ENCODE measurements at places on chromosomes 1 and 21.

GRCh38 chr1:150568594-150568966 lies 10.8 kb downstream of the MCL1 start:
- no peak for DNase-seq

DNA sequence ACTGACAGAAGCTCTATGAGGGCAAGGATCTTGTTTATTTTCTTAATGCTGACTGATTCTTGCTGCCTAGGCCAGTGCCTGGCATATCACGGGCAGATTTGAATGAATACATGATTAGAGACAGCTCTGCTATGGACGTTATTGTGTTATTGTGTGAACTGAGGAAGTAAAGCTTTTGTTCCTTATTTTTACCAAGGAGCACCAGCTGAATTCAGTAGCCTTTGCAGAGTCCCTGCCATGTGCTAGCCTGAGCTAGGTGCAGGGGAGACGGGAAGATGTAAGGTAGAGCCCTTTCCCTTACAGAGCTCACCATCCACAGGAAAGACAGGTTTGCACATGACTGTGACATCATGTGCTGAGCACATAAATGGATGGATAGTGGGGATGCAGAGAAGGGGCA lies 36.0 kb upstream of the SCMH1 start:
- no peak for DNase-seq

DNA sequence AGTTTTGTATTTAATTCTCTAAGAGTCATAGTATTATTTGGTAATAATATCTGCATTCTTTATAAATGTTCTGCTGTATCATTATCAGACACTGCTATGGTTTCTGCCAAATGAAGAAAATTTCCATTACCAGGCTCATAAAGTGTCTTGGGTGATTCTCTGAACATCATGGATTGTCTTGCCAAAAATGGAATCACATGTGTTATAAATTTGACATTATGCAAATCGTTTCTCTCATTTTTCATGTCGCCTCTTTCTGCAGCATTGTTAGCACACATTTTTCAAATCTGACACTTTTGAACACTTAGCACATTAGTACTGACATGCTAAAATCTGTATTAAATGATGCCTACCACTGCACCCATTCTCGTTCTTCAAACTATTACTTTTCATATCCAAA lies 74.2 kb upstream of the NEK7 start:
- DNase-seq, result no peak

DNA sequence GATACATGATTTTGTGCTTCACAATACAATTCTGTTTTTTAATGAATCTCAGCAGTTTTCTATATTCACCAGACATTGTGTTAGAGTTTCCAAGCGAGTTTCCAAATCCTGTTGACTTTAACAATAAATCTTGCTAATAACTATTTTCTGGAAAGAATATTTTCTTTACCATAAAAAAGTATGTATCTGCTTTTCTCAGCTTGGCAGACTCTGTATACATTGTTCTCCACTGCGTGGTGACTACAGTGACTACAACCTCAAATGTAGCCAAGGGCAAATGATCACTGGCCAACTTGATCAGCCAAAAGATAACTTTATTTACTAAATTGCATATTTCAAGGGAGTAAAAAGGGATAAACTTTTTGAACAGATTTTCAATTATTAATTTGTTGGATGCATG lies 325.9 kb upstream of the ADAMTS5 start:
- no peak for DNase-seq

DNA sequence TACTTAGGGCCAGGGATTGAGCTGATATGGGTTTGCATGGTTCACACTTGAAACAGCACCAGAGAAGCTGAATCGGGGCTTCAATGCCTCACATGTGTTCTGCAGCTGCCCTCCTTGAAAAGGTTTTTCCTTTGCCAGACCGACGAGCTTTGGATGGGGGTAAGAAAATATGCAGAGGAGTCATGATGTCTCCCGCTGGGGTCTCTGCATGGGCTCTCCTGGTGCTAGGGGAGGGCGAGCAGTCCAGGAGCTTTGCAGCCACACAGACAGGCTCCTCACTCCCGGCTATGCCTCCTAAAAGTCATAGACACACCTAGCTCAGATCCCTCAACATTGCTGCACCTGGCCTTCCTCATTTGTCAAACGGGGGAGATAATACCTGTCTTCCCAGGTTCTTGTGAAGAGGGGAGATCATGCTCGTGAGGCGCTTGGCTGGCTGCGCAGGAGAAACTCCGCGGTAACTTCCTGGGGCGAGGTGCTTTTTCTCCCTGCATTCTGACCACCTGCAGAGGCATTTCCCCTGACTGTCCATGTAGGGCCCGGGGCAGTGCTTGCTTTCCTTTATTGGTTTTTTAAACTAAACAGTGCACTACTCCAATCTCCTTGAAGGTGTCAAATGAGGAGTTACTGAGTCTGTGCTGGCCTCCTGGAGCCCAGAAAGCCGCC lies 112.4 kb downstream of the PLXNA2 start:
- DNase-seq, result no peak

DNA sequence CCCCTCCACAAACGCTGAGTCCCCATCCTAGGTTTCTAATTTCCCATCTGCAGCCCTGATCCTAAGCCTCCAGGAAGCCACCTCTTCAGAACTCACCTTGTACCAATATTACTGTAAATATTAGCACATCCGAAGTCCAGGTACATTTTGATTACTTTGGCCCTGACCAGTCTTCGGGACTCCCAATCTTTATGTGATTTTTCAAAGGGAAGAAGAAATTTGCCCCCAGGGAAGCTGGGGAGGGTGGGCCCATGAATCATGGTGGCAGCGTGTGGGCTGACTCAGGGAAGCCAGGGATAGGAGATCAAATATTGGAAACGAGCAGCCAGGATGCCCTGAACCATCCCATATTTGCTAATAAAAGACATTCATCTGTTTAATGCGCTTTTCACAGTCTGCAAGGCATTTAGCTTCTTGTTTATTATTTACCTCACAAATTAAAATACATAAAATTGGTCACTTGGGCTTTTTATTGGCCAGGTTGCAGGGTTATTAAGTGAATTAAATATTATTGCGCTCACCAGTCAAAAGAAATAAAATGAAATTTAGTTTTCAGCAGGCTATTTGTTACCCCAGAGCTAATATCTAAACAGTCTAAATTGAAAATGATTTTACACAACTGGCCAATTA lies 46.6 kb downstream of the KIAA0040 start:
- DNase-seq, result no peak

DNA sequence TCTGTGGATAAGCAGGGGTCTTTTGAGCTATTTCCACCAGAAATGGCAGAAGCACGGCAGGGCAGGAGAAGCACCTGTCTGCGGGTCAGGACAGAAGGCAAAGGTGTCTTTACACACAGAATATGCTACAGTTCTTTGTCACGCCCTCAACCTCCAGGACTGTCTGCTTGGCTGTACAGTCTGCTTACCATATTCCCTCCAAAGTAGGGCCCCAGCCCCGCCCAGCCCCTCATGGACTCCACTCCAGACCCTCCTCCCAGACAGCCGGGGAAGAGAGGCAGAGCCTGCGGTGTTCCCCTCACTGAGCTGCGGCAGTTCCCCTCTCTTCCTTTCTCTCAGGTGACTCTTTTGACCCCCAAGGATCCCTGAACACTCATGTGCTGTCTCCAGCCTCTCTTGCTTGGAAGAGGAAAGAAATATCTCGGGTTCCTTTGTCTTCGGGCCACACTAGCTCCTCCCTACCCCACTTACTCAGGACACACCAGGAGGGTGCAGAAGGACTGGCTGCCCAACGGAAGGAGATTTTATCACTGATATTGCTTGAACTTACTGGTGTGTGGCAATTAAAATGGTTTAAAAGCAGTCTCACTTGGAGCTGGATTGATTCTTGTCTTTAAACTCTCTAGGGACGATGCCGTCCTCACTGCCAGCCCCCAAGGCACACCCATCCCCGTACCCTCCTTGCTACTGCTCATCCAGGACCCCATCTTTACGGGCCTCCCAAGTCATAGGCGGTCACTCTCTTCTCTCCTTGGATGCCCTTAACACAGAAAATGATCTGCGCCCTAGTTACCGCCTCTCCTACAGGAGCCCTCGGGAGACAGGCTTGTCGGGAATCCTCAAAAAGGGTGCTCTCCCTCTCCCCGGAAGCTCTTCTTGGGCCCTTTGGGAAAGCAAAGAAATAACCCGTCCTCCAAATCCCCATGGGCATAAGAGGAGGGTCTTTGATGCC lies 169.7 kb downstream of the TOMM20 start:
- DNase-seq, result no peak

- DNase-seq, result no peak
These were observed 11.6 kb downstream of the PDE9A start for GRCh38 chr21:42665026-42665425.

- no peak for DNase-seq
These were observed 21.9 kb upstream of the PADI6 start for GRCh38 chr1:17350083-17350482.

DNA sequence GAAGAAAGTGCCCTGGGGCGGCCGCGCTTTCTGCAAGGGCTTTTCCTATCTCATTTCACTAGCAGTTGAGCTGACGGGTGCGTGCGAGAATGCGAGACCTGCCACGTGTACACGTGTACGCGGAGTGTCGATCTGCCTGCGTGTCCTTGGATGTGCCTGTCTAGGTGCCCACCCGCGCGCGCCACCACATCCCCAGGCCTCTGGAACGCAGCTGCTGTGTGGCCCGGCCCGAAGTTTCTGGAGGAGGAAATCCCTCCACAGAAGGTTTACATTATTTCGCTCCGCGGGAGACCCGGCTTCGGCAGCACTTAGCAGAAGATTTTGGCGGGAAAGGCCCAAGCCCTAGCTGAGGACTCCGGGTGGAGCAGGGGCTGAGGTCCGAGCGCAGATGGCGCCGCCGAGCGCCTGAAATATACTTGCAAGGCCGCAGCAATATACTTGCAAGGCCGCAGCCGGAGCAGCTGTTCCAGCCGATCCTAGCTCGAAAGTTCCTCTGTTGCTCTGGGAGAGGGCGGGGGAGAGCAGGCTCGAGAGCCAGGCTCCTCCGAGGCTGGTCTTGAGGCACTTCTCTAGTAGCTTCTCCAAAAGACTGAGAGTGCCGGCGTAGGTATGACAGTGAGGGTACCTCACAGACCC lies 3.9 kb downstream of the TBX15 start:
- DNase-seq, result no peak

DNA sequence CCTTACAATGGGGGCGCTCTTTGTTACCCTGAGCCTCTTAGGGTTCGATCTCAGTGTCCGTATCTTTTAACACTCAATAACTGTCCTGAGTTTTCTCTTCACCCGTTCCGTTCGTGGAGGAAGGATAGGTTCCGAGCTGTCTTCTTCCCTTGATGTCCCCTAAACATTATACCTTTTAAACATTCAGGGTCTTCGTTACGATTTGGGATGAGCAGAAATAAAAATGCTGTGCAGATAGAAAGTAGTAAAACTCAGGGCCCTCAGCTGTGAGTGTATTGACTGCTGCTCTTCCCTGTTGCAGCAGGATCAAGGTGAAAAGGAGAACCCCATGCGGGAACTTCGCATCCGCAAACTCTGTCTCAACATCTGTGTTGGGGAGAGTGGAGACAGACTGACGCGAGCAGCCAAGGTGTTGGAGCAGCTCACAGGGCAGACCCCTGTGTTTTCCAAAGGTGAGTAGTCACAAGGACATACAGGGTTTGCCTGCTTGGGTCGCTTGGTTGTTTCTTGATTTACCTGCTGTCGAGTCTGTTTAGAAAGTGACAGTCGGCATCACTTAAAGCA lies 784 bp downstream of the RPL11 start:
- DNase-seq, result no peak

DNA sequence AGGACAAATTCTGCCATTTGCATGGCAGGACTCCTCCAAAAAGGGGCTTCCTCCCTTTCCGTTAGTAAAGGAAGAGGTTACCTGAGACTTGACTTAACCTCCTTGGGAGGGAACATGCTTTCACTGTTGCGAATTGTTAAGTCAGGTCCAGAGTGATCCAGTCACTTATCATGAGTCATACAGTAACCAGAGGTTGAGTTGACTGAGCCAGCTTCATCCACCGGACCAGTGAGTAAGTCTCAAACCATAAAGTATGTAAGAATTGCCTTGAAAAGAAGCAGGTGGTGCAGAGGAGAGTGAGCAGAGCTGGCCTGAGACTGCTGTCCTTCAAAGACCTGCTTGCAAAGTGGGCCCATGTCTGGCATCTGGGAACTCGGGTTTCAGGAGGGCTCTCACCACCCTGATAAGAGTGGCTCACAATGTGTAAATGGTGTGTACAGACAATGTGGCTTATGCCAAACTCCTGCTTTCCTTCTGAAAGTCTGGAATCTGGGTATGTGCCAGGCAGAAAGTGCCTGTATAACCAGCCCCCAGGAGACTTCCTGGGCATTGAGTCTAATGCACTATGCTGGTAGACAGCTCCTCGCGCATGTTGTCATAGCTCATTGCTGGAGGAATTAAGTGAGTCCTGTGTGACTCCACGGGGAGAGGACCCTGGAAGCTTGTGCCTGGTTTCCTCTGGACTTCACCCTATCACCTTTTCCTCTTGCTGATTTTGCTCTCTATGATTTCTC lies 84.3 kb upstream of the KLHDC7A start:
- no peak for DNase-seq

GRCh38 chr1:38152351-38153065 lies 105.9 kb upstream of the POU3F1 start:
- DNase-seq, result no peak

- DNase-seq, result no peak
These were observed 5.4 kb downstream of the SMIM1 start for GRCh38 chr1:3777647-3778589.

DNA sequence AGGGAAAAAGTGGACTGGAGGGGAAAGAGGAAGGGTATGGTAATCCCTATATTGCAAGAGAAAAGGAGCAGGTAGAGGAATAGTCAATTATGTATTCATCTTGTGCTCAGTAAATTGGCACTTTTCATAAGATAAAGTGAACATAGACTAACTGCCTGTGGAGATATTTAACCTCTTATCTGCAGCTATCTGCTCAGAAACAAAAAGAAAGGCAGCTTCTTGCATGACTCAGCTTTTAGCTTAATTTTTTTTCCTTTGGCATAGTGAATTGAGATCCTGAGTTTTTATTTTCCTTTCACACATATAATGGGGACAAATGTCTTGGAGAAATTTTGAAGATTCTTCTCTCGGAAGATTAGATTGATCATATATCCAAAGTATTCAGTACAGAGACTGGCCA lies 127.6 kb upstream of the F3 start:
- no peak for DNase-seq

GRCh38 chr1:224510880-224511645 lies 76.5 kb upstream of the WDR26 start:
- no peak for DNase-seq

GRCh38 chr1:6738987-6739676 lies 37.5 kb upstream of the DNAJC11 start:
- DNase-seq, result no peak

- DNase-seq, result no peak
These were observed 42.8 kb upstream of the CASZ1 start for GRCh38 chr1:10839188-10839770.

DNA sequence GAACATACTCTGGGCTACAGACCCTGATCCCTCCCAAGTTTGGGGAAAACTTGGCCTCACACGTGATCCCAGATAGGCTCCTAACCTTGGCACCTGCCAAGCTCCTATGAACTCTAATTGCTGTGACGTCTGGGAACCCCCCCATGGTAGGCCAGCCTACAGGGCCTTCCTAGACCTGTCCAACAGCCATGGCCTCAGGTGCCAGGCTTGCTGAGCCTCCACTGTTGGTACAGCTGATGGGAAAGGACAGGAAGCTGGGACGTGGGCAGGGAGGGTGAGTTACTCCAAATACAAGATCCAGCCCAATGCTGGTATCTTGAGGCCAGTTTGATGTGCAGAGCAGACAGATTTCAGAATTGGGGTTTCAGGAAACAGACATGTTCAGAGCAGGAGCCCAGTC lies 19.1 kb downstream of the SMIM12 start:
- no peak for DNase-seq

Data from tibial nerve (tissue), 4 donors.